ENCODE measurements at places on chromosomes 3 and 15. TPM values are rescaled to one million over a fixed set of nuclear protein-coding genes. Genes with fewer than 3 reads are reported as not detected.

UTS2B gene
- total RNA-seq = not detected

DLEC1 gene
- 0.52 TPM for total RNA-seq

KBTBD13 gene
- not detected for total RNA-seq

GOLGA8S gene
- not detected for total RNA-seq

SLC9C1 gene
- 0.13 TPM for total RNA-seq

TAGLN3 gene
- 1.8 TPM for total RNA-seq

DNA sequence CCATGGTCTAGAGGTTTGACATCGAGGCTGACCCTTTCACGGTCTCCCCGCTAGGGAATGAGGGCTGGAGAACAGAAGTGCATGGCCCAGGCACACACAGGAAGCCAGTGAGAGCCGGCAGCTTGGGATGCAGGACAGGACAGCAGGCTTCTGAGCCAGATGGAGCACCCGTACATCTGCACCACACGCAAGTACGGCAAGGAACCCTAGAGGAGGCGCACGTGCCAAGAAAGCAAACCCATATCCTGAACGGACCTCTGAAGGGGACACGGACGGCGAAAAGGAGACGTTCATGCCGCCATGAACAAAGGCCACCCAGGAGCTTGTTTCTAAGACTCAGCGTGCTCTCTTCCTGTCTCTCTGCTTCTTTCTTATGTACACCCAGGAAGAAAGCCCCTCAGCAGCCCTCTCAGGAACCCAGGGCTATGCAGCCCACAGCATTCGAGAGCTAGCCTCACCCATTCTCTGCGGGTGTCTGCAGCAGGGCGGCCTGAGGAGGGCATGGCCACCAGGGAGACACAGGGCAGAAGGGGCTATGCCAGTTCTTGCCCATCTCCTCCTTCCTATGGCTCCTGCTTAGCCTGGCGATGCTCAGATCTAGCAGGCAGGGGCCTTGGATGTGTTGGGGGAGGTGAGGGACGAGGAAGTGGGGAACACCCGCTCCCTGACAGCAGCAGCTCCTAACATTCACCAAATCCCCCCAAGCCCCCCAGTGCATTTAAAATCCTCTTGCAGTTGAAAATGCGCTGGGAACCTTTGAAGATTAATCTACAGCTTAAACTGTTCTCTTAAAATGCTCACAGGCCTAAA, 81.3 kb downstream of the PCSK6 start:
- DNase-seq = no peak

- no peak for DNase-seq
Measured at GRCh38 chr3:8574670-8575322, 69.8 kb downstream of the SSUH2 start.

DNA sequence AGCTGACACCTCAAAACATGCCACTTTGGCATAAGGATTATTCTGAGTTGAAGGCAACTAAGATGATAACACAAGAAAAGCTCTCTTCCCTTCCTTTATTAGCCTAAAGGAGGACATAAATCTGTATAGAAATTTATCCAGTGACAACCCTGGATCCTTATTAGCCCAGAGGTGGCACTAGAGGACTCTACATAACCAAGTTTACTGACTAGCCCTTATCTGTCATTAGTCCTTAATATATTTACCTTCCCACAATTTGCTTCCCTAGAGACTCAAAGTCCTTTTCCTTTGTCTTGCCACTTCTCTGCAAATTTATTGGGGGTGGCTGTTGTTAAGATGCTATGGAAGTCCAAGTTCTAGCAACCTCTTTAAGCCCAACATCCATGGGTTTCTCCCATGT, 26.7 kb downstream of the CEP70 start:
- no peak for DNase-seq

- DNase-seq = no peak
Measured at GRCh38 chr3:191282251-191283185, 46.7 kb upstream of the CCDC50 start.

GRCh38 chr15:44554934-44555723, 18.2 kb downstream of the EIF3J start:
- DNase-seq = no peak

GRCh38 chr3:175940881-175941280, 1081.7 kb downstream of the NAALADL2 start:
- DNase-seq = no peak

DNA sequence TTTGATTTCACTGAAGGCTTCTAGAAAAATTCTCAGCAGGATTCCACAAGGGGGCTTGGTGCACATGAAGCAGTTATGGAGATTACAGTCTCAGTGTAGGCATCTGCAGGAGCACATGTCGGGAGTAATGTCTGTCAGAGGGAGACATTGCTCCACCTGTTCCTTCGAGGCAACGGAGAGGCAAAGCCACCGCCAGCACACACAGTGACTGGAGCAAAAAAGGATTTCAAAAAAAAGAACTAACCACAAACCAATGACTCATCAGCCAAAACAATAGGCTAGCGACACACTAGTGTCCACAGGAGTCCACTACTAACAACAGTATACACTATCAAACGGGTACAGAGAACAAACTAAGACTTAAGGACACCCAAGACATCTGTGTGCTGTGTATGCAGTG, 68.9 kb downstream of the NPTN start:
- DNase-seq = no peak

GRCh38 chr3:100782906-100783305, 73.6 kb downstream of the TFG start:
- DNase-seq = no peak

GRCh38 chr3:31815006-31815405, 166.1 kb downstream of the OSBPL10 start:
- no peak for DNase-seq

DNA sequence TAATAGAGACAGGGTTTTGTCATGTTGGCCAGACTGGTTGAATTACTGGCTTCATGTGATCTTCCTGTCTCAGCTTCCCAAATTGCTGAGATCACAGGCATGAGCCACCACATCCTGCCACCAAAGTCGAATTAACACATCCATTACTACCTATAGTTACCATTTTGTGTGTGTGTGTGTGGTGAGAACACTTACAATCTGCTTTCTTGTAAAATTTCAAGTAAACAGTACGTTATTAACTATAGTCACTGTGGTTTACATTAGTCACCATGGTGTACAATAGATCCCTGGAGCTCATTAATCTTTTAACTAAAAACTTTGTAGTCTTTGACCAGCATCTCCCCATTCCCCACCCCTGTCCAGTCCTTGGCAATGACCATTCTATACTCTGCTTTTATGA, 270.0 kb downstream of the NAALADL2 start:
- DNase-seq = no peak

DNA sequence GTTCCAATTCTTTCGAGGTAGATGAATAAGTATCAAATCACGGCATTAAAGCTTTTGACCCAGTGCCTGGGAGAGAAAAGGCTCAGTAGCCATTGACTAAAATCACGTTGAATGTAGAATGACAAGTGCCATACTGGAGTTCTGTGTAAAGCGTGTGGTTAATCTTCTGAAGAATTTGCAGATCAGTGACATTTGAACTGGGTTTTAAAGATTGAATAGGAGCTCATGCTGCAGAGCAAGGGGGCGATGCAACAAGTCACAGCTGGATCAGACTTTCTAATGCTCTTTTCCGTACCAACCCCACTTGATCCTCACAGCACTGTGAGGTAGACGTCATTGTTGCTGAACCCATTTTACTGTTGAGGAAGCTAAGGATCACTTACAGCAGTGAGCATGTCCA, 49.5 kb upstream of the TPM1 start:
- no peak for DNase-seq

DNA sequence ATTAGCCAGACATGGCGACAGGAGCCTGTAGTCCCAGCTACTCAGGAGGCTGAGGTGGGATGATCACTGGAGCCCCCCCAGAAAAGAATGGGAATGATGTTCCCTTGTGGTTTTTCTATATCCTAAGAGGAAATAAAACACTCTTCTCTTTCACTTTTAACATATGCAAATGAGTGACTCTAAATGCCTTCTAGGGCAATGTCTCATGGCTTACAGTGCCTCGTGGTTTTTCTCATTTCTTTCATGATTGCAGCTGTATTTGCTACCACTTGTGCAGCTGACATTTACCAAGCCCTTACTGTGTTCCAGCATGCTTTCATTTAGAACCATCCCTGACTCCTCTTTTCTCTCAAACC, 26.4 kb downstream of the STOML1 start:
- no peak for DNase-seq

GRCh38 chr3:182760576-182761164, 32.6 kb upstream of the ATP11B start:
- DNase-seq = peak; percentile 63

DNA sequence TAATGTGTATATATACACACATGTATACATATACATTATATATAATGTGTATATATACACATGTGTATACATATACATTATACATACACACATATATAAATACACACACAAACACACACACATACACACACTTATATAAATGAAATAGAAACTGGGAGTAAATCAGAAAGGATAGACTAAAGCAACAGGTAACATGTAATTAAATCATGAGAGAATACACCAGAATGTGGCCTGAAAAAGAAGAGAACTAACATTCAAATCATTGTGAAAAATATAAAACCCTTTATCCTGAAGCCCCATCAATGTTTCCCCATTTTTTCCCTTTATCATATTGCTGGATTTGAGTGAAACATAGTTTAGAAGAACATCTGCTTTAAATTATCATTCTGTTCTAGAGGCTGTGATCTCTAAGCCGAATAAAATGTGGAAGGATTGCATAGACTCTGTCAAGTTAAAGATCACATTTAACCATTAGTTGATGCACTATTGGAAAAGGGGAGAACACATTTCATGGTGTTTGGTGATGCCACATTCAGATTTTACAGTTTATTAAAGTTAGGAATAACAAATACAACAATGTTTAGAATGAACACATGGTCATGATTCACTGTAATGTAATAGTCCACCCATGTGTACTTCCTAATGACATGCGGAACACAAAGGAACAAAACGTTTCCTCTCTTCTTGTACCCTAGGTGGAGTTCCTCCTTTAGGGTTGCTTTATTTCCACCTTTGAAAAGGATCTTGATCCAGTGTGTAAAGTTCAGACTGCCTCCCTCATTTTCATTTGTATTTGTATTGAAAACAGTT, 12.5 kb upstream of the THRB start:
- DNase-seq = no peak
